ENCODE measurements at places on chromosomes 3 and 15. TPM values are rescaled to one million over a fixed set of nuclear protein-coding genes. Genes with fewer than 3 reads are reported as not detected.

The ANKRD34C gene
- not detected for total RNA-seq

The C3orf85 gene
- not detected for total RNA-seq

The PLA2G4E gene
- total RNA-seq: not detected

The SPTSSB gene
- total RNA-seq: not detected

The EIF4E3 gene
- 0.07 TPM for total RNA-seq

The NUP210 gene
- total RNA-seq: 3.5 TPM

The RTP3 gene
- total RNA-seq: 0.20 TPM

The ST6GAL1 gene
- total RNA-seq: 0.47 TPM

The KNL1 gene
- 32.1 TPM for total RNA-seq

The SEMA3B gene
- 22.5 TPM for total RNA-seq

The STT3B gene
- 98.6 TPM for total RNA-seq

The ZKSCAN7 gene
- total RNA-seq: 1.9 TPM

The CPLX3 gene
- not detected for total RNA-seq

Measured in M059J (cell line).